ENCODE measurements at places on chromosomes 3 and 15.

DNA sequence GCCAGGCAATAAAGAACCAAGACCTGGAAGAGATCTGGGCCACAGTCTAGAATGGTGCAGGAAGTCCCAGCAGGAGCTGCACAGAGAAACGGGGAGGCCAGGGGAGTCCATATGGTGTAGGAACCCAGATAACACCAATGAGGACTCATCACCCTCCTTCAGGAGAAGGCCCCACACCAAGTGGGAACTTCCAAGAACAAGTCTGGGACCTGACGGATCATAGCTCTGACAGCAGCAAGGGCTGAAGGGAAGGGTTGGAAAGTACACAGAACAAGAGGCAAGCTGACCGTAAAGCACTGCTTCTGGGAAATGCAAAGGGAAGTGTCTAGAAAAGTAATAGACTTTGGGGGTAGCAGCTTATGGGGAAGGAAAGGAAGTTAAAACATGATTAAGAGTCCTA lies 34.5 kb downstream of the ANO10 start:
- no peak for DNase-seq

- DNase-seq = no peak
Observed at GRCh38 chr3:123511084-123511483, 62.2 kb upstream of the ADCY5 start.

- no peak for DNase-seq
Observed at GRCh38 chr3:141334627-141335250, 33.6 kb upstream of the ZBTB38 start.

- DNase-seq = no peak
Observed at GRCh38 chr3:70387889-70388288, 75.5 kb upstream of the MDFIC2 start.

DNA sequence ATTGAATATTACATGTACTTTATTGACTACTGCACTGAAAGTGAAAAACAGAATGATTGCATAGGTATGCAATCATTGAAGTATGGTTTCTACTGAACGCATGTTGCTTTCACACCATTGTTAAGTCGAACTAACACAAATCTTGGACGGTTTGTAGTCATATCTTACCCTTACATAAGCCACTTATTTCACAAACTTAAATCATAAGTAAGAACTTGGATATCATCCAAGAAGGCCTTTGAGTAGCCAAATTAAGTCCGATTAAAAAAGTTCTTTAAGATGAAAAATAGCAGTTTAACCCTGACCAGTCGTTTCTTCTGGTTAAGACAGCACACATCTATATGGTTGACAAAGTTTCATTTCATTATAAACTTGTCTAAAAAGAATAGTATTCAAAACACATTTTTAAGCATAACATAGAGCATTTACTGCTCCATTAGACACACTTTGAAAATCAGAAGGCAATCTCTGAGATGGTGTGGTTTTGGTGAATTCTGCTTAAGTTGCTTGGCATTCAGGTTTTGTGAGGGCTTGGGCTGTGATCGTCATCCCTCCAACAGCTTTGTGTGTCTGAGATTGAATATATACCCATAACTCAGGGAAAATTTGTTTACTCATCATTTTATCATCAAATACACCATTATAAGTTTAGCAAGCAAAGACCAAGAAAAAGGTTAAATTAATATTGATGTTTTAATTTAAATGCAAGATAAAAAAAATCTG lies 92.2 kb downstream of the NFKBIZ start:
- no peak for DNase-seq

DNA sequence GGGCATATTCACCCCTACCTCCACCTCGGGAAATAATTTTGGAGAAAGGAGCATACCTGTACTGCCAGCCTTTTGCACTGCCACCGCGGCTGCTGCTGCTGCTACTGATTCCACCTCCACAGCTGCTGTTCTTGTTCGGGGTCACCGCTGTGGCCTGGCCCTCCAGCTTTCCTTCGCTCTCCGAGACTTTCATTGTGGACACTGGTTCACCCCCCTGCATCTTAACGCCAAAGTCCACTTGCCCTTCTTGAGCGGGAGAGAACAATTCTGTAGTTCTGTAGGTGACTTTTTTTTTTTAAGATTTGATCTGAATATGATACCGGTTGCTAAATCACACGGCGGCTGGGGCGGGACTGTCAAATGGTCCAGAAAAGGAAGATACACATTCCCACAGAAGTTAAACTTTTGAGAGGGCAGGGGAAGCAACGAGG lies 701 bp downstream of the OSBPL11 start:
- DNase-seq = no peak

DNA sequence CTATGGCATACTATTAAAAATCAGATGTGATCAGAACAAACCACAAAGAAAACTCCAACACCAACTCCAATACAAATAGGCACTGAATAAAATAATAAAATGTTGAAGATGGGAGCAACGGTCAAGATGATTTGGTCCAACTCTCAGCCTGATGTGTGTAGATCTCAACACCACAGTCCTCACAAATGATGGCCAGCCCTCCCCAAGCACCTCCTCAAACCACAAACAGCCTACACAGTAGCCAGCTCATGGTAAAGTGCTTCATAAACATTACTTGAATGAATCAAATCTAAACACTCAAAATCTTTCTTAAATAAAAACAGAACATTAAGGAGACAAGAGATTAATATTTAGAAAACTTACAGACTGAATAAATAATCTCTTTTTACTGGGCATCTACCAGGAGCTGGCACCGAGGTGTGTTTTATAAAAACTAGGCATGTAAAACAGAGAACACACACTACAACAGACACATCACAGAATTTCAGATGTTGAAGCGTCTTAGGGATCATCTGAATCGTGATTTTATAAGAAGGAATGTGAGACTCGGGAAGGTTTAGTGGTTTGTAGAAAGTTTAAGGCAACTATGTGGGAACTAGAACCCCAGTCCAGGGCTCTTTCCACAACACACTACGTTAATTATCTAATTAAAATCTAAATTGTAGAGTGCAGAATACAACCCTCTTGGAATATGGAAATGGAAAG lies 102.4 kb downstream of the MYLK start:
- DNase-seq = no peak

DNA sequence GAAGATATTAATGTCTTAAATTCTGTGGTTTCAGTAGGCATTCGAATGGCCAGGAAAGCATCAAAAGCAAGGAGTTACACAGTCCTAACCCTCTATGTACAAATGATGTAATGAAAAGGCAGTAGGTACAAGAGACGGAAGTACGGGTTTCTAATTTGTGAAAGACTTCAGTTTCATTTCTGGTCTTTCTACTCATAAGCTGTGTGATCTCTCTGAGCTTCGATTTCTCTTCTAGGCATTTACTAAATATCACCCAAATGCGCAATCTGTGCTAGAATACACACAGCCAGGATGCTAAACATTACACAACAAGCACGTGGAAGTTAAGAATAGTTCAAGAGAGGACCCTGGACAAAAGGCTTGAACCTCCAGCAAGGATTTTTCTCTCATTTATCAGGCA lies 17.9 kb upstream of the STIMATE start:
- DNase-seq = no peak

GRCh38 chr15:67267951-67268941 lies 13.7 kb downstream of the IQCH start:
- no peak for DNase-seq

GRCh38 chr3:118472586-118472985 lies 562.1 kb downstream of the IGSF11 start:
- DNase-seq = no peak

DNA sequence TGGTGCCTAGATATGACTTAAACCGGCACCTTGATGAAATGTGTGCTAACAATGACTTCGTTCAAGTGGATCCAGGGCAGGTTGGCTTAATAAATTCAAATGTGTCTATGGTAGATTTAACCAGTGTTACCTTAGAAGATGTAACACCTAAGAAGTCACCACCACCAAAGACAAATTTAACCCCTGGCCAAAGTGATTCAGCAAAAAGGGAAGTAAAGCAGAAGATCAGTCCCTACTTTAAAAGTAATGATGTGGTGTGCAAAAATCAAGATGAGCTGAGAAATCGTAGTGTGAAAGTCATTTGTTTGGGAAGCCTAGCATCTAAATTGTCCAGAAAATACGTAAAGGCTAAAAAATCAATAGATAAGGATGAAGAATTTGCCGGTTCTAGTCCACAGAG lies 1.1 kb downstream of the FAN1 start:
- no peak for DNase-seq

GRCh38 chr15:70137967-70138366 lies 40.2 kb upstream of the TLE3 start:
- DNase-seq = no peak

DNA sequence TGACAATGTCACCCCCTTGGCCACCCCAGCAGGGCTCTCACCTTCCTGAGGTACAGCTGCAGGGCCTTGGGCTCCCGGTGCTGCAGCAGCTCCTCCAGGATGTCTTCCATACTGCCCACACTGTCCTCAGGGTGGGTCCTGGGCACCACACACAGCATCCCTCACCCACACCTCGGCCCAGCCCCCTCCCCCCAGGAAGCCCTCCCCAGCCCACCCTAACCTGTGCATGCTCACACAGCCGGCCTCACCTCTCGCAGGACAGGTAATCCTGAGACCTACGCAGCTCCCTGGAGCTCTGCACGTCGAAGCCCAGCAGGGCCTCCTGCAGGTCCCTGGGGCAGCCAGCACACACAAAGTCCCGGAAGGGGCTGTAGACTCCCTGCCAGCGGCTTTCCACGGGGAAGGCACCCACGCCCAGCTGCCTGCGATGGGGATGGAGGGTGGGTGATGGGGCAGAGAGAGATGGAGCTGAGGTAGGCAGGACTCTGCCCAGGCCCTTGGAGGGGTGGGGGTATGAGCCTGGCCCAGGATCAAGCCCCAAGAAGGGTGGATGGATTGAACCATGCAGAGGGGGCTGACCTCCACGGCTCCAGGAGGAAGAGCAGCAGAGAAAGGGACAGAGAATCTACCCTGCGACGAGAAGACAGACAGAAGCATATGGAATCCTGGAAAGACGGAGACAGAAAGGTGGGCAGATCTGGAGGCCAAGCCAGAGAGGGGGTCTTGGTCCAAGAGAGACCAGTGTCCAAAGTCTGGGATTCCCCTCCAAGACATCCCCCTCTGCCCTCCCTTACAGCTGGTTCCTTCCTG lies 16.7 kb downstream of the ALS2CL start:
- no peak for DNase-seq

- DNase-seq = no peak
Observed at GRCh38 chr3:64856106-64856505, 168.3 kb upstream of the ADAMTS9 start.

DNA sequence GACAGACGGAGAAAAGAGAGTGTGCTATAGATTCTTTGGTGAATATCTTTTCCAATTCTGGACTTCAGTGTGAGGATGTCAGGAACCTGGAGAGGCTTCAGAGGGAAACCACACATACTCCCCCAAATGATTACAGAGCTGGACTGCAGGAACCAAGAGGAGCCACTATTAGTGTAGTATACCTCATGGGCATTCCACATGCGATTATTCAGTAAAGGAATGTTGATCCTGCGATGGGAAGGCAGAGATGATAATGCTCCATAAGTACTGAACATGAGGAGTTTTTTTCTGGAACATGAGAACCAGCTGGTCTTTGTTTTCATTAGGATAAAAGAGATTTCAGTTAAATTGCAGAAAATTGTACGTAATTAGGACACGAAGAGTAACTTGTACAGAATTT lies 18.7 kb downstream of the STARD9 start:
- no peak for DNase-seq

DNA sequence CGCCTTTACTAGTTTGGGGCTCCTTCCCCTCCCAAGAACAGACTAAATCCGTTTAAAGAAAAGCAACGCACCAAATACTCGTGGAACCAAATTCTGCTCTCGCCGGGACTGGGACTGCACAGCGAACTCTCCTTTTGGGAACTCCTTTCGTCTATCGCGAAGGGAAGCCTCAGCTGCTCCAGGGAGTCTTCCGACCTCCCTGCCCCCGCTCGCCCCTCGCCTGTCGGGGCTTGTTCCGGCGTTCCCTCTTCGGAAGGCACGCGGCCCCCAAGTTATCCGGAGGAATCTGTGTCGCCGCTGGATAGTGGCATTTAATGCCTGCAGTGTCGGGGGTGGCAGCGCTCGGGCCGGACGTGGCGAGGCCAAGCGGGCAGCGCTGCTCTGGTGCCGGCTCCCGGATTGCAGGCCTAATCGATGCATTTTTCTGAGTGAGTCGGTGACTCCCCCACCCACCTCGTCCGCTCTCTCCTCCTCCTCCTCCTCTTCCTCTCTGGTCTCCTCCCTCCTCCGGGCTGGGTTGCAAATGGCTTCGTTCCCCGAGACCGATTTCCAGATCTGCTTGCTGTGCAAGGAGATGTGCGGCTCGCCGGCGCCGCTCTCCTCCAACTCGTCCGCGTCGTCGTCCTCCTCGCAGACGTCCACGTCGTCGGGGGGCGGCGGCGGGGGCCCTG lies at the start of gene TRIM71:
TRIM71 (plus strand) TSS at position 440 of the 671 bp plus-strand sequence; CDS start at position 524, 84 bp downstream.
- no peak for DNase-seq

DNA sequence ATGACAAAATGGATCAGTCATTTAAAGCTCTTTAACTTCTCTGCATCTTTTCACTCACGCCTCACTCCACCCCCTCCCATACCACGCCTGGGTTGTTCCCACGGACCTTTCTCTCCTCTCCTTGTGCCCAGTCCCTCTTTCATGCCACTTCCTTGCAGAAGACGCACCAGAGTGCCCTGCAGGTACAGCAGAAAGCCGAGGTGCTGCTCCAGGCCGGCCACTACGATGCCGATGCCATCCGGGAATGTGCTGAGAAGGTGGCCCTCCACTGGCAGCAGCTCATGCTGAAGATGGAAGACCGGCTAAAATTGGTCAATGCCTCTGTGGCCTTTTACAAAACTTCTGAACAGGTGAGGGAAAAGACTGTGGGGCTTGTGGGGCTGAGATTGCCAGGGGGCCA lies 296.1 kb upstream of the UMPS start:
- DNase-seq = no peak

DNA sequence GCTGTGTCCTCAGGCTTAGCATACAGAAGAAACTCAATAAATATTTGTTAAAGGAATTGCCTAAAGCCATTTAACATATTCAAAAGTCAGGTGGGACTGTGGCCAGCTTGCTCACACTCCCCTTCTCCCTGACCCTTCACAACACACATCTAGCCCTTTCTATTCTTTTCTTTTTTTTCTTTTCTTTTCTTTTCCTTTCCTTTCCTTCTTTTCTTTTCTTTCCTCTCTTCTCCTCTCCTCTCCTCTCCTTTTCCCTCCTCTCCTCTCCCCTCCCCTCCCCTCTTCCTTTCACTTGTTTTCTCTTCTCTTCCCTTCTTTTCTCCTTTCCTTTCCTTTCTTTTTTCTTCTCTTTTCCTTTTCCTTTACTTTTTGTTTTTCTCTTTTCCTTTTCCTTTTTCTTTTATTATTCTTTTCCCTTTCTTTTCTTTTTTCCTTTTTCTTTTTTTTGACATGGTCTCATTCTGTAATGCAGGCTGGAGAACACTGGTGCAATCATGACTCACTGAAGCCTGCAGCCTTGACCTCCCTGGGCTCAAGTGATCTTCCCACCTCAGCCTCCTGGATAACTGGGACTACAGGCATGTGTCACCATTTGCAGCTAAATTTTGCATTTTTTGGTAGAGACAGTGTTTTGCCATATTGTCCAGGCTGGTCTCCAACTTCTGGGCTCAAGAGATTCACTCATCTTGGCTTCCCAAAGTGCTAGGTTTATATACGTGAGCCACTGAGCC lies 377.8 kb downstream of the GRM7 start:
- no peak for DNase-seq

GRCh38 chr15:55965091-55965490 lies 28.3 kb downstream of the NEDD4 start:
- DNase-seq = no peak

Measured in CD4-positive, alpha-beta T cell treated with Interleukin-17A for 1 hour (primary cell).